ENCODE measurements at places on chromosomes 6 and 20.
A peak's percentile ranks its signal among the peaks of the same experiment; 100 is the strongest.

DNA sequence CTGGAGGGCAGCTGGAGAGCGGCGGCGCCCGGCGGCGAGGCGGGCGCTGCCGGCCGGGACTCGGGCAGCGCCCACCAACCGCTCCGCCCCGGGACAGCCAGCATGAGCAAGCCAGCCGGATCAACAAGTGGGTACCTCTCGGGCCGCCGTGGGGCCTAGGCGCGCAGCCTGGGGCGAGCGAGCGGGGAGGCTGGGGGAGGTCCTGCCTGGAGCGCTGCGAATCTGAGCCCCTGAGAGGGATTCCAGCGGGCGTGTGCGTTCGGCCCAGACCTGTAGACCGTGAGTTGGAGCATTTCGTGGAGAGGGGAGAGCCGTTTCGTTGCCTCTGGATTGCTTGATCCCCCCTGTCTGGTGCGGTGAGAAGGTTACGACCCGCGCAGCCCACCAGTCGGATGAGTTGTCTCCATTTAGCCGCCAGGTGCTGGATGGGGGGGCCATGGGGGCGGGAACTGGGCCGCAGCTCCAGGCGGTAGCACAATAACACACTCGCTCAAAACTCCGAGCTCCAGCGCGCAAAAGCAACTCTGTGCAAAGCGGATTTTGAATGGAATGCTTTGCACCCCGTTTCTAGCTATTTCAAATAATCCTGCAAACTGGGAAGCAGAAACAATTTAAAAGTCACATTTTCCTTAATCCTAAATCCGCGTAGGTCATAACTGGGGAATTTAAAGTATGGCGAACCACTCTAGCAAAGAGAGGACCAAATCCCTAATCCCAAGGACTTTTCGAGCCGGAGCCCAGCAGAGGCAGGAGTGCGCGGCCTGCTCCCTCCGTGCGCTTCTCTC is 1.0 kb downstream of the NR2E1 start:
- no peak for DNase-seq

- no peak for DNase-seq
These were observed 357.4 kb upstream of the PLCB4 start for GRCh38 chr20:8711501-8711900.

GRCh38 chr6:18155864-18156421 is 721 bp downstream of the KDM1B start:
- DNase-seq: peak; percentile 30

DNA sequence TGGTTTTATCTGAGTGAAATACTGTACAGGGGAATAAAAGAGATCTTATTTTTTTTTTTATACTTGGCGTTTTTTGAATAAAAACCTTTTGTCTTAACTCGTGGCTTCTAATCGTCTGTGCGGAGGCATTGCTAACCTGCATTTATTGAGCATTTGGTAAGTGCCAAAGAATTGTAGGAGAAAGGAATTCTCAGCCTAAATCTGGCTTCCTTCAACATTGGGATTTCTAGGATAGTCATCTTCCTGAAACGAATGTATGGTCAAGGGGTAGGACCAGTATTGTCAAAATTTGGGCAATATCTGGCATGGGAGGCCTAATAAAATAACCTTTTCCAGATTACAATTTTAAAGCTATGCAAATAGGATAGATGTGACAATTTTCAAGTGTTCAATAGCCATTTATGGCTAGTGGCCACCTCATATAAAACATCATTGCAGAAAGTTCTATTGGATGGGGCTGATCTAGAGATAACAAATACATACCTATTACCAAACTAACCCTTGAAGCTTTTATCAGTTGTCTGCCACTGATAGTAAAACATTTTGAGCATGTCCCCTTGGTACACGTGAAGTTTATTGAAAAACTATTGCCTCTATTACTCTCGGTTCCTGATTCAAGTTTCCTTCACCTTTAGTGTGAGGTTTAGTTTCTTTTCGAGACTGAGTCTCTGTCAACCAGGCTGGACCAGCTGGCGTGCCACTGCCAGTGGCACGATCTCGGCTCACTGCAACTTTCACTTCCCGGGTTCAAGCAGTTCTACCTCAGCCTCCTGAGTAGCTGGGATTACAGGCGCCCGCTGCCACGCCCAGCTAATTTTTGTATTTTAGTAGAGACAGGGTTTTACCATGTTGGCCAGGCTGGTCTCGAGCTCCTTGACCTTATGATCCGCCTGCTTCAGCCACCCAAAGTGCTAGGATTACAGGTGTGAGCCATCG is 5.6 kb downstream of the PIM1 start:
- no peak for DNase-seq

GRCh38 chr6:158311193-158311592 is 1.1 kb upstream of the TULP4 start:
- no peak for DNase-seq
